ENCODE measurements at places on chromosomes 13 and 19.

DNA sequence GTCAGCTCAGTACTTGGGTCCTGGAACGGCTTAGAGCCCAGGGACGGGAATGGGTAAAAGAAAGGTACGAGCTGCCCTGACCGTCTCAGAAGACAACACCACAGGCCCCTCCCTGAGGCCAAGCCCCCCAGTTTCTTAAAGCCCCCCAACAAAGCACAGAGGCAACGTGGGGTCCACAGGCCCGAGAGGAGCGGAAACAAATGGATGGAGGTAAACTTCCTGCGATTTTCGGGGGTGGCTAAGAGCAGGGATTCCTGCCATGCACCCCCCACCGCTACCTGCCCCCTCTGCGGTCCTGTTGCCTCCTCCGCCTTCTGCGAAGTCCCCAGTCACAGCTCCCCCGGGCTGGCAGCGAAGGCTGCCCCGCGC, 48.2 kb downstream of the PTPRS start:
- no peak for DNase-seq

DNA sequence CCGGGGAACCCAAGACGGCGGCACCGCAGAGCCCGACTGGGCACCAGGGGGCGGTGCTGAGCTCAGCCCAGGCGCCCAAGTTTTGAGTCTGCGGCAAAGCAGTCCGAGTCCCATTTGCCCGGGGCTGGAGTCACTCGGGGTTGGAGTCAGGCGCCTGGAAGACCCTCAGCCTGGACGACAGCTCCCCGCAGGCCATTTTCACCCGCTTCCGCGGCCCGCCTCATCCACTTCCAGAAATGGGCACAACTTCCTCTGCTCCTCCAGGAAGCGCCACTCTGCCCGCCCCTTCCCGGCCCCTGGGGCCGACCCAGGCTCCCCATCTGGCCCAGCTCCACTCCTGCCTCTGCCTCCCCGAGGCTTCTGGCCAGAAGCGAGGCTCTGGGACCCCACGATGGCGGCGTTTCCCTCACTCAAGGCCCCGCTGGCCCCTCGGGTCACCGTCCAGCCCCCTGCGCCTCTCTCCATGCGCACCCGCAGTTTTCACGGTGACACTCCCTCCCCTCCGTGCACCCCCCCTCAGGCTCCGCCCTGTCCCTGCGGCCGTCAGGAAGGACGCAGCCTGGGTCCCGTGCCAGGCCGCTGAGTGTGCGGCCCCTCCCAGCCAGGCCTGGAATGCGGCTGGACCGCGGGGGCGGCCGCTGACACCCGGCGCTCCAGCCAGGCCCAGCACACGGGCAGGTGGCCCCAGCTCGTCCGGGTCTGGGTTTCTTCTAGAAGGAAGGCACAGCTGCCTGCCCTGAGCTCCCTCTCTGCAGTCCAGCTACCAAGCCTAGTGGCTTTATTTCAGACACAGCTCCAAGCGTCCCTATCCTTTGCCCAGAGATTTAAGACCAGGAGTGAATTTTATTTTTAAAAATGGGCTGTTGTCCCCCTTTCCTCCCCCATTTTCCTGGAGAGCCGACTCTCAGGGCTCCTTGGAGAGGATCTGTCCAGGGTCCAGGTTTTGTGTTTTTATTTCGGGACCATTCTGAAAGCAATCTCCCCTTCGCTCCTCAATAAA, 4.7 kb downstream of the SERTAD1 start:
- no peak for DNase-seq

GRCh38 chr19:41936416-41936850, 8.2 kb upstream of the ERFL start:
- DNase-seq: no peak

DNA sequence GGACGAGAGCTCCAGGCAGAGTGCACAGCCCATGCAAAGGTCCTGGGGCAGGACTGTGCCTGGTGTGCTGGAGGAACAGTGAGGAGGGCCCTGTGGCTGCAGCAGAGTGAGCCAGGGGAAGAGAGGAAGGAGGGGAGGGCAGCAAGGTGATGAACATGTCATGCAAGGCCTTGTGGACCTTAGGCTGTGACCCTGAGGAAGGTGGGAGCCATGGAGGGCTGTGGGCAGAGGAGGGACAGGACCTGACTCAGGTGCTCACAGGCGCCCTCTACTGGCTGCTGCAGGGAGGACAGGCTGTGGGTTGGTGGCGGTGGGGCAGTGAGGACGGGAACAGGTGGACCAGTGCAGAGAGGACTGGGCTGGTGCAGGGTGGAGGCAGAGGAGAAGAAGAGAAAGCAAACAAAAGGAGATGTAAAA, 170.3 kb downstream of the PTPRS start:
- peak; percentile 21 for DNase-seq

- no peak for DNase-seq
Observed at GRCh38 chr13:103656311-103656710, 590.1 kb upstream of the SLC10A2 start.

GRCh38 chr13:50936679-50937078, 27.1 kb downstream of the RNASEH2B start:
- no peak for DNase-seq

- DNase-seq: no peak
Observed at GRCh38 chr19:40283414-40284250, 1.5 kb downstream of the AKT2 start.

GRCh38 chr19:3833578-3834348, 35.1 kb downstream of the ZFR2 start:
- DNase-seq: no peak

- no peak for DNase-seq
Observed at GRCh38 chr19:42281146-42281826, 12.2 kb downstream of the CIC start.

DNA sequence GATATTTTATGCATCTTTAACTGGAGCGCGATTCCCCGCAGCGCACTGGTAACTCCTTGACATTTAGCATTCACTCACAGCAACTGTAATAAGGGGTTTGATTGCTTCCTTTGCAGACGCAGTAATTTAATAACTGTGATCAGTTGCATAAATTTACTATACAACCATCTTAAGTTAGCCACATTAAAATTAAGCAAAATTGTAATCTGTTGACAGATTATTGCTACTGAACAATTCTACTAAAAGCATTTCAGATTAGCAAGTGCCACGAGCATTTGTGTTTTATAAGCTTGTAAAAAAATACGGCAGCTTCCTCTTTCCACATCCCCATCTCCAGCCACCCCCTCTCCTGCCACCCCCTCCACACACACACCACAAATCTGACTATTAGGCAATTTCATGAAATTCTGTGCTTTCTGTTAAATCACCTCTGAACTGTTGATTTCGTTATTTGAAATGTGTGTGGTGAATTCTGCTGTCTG, 44.4 kb downstream of the TSHZ3 start:
- no peak for DNase-seq

DNA sequence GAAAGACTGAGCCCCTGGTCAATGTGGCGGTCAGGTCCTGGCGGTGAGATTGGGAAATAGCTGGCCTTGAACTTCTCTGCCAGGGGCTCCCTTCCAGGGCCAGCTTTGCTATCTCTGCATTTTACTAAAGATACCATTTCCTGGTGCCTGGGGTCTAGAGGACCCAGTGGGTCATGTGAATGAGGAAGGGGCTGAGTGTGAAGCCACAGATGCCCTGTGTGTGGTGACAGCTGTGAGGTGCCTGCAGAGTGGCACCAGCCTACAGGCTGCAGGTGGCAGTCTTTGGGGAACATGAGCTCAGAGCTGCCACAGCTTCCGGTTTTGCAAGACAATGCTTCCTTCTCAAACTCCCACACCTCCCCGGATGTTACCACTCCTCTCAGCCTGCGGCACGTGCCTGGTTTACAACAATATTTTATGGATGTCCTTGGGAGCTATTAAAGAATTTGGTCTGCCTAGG, 5.2 kb upstream of the MLNR start:
- no peak for DNase-seq

DNA sequence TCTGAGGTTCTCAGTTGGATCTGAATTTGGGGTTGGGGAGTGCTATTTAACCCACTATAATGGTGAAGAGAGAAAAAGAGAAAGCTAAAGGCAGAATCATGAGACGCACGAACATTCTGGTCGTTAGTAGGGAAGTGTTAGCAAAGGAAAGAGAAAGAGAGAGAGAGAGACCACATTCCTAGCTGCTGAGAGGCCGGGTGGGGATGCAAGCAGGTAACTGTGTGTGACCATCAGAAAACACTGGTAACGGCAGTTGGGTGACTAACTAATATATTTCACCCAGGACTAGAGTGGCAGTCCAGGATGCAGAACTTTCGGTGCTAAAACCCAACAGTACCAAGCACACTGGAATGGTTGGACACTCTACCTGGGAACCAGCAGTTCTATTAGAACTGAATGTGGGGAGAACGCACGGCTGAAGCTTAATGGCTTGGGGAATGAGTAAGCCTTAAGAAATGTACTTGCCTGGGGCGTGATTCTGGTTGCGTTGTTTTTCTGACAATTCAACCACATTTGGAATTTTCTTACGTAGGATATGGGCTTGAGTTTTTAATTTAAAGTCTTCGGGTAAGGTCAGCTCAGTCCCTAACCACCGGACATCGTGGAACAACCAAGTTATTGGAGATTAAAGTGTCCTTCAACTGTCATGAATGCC, 130.2 kb downstream of the DNAJC15 start:
- DNase-seq: no peak

- DNase-seq: no peak
Observed at GRCh38 chr13:36919171-36919832, 736 bp downstream of the SMAD9 start.

- no peak for DNase-seq
Observed at GRCh38 chr19:2251106-2252054, 2.3 kb downstream of the AMH start.

- DNase-seq: no peak
Observed at GRCh38 chr13:40895227-40896184, 106.1 kb downstream of the SLC25A15 start.

DNA sequence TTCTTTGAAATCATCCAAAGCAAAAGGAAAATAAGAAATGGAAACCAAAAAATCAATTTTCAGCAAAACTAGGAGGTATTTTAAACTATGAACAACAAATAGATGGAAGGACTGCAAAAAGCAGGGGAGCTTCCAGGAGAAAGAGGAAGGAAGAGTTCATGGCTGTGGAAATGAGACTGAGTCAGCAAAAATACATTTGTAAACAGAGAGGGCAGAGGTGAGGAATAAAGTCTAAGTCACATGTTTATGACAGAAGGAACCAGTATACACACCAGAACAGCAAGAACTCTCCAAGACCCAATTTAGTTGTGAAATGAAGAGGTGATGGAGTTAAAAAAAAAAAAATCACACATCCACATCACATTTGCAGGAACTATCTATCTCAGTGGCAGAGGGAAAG, 69.6 kb downstream of the RNASEH2B start:
- DNase-seq: no peak

- DNase-seq: no peak
Observed at GRCh38 chr13:108056278-108056677, 159.1 kb downstream of the LIG4 start.

GRCh38 chr19:6414793-6415590, 9.6 kb downstream of the KHSRP start:
- no peak for DNase-seq

DNA sequence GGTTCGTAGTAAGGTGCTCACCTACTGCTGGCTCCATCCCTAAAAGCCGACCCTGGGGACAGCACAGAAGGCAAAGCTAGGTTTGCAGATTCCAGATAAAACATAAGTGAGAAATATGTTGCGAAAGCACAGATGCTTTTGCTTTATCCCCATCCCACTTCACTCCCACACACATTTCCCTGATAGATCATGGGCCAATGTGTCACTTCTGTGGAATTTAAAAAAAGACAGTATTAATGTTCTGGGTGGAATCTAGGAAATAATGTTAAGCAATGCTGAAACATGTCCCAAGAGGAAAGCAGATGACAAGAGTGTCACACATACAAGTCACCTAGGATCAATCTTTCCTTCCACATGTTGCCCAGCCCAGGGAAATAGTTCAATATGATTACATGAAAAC, 661.0 kb upstream of the MIR17HG start:
- DNase-seq: no peak

DNA sequence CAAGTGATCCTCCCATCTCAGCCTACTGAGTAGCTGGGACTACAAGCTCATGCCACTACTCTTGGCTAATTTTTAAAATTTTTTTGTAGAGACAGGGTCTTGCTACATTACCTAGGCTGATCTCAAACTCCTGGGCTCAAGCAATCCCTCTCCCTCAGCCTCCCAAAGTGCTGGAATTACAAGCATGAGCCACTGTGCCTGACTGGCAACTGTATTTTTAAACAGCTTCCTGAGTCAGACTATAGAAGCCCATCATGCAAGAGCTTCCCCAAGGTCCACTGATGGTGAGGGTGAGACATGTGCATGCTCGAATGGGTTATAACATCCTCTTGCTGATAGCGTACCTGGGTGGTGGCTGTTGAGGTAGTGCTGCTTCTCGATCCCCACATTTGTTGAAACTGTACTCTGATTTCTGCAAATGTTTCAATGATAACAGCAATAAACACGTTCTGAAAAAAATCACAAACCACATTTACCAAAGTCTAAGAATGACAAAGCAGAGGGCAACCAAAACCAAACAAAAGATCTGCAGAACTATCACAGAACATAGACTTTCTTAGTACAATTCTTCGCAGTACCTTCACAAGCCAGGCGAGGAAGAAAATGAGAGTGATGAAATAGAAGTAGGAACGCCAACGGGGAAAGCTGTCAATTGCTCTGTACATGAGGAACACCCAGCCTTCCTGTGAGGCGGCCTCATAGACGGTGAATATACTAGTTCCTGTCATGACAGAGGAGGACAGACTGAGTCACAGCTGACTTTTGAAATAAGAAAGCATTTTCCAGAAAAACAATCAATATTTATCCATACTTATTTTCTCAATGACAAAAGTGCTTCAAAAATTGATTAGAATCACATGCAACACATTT, 124.4 kb downstream of the NALCN start:
- no peak for DNase-seq

GRCh38 chr19:35006342-35006998, 6.3 kb downstream of the GRAMD1A start:
- no peak for DNase-seq

GRCh38 chr13:49539313-49539712, 43.6 kb downstream of the PHF11 start:
- no peak for DNase-seq

GRCh38 chr13:21595546-21595822, 8.5 kb downstream of the MICU2 start:
- DNase-seq: no peak

- no peak for DNase-seq
Observed at GRCh38 chr19:17758515-17758914, 7.2 kb downstream of the FCHO1 start.

GRCh38 chr19:38228491-38229439, 4.7 kb upstream of the DPF1 start:
- DNase-seq: no peak
